Activated CD4-positive, alpha-beta T cell treated with anti-CD3 and anti-CD28 coated beads, Interleukin-2, amount 10 ng/mL, durations not matched to agents 24 days and 14 days (primary cell): ENCODE measurements at places on chromosomes 3 and 15. TPM values are rescaled to one million over a fixed set of nuclear protein-coding genes. Genes with fewer than 3 reads are reported as not detected.
A peak's percentile ranks its signal among the peaks of the same experiment; 100 is the strongest.

DNA sequence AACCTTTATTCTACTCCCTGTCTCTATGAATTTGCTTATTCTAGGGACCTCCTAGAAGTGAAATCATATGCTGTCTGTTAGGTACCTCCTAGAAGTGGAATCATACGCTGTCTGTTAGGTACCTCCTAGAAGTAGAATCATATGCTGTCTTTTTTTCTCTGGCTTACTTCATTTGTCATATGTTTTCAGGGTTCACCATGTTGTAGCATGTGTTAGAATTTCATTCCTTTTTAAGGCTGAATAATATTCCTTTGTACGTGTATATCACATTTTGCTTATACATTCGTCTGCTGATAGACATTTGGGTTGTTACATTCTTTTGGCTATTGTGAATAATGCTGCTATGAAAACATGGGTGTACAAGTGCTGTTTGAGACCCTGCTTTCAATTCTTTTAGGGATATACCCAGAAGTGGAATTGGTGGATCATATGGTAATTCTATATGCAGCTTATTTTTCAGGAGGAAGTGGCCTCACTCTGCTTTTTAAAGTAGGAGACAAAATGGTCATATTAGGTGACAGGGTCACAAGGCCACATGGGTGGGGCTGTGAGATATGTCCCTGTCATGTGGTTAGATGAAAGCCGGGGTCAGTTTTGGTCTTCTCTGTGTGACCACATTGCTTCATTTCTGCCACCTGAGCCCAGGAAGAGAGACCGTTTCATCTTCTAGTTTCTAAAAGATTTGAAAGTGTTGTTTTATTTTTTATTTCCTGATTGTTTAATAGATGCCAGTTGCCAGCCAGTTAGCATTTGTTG lies 76.7 kb downstream of the FLNB start:
- no peak for DNase-seq

- no peak for DNase-seq
Observed at GRCh38 chr15:90033448-90033847, 32.3 kb downstream of the ZNF710 start.

- DNase-seq, result no peak
Observed at GRCh38 chr3:64185436-64185835, 39.8 kb downstream of the PRICKLE2 start.

DNA sequence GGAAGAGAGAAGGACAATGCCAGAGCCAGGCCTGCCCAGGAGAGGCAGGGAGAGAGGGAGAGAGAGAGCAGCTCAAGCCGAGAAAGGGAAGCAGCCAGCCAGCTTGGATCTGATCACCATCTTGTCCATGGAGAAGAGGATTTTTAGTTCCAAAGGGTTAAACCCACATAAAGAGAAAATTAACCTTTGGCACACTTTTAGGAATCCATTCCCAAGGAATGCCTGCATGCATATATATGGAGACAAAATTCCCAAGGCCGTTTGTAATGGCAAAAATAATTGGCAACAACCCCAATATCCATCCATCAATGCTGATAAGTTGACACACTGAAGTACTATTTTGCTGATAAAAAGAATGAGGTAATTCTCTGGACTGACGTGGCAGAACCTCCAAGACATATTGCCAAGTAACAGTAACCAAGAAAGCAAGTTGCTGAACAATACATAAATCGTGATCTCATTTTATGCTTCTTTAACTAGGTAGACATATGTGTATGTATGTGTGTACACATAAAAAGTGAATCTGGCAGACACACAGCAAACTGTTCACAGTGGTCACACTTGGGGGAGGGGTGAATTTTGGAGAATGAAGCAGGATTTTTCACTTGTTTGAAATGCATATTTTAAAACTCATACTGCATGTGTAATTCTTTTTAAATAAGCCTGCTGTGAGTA lies 7.5 kb upstream of the STRA6 start:
- DNase-seq, result no peak

DNA sequence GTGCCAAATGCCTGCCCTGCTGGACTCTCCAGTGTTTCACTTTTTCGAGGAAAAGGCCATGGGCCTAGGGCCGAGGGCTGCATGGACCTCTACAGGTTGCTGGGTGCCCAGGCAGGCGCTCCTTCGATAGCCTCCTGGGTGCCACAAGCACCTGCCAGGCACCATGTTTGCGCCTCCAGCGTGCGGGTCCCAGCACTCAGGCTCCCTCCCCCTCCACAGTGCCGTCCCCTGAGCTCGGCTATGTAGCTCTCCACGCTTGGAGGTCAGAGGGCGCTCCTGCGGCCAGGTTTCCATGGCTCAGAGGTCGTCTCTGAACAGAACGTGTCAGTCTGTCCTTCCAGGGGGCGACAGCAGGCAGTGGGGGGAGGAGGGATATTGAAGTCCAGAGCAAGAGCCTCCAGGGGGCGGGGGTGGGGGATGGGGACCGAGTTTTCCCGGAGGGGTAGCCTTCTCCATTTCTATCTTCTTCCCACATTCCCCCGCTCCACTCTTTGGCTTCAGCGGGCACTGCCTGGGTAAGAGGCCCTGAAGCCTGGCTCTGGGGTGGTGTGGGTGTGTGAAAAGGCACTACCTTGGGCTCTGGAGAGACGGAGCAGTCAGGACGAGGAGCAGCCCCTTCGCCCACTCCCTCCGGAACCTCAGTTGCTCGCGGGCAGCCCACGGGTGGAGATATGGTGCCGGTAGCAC lies 3.6 kb downstream of the ONECUT1 start:
- no peak for DNase-seq

Gene RYR3
- total RNA-seq, result not detected in 2 replicates

GRCh38 chr15:68696414-68697363 lies 117.9 kb downstream of the CORO2B start:
- no peak for DNase-seq

Gene ZKSCAN7
- 0.79 and 0.90 TPM in 2 replicates for total RNA-seq

Gene MAP6D1
- total RNA-seq, result 1.4 and 2.1 TPM in 2 replicates

DNA sequence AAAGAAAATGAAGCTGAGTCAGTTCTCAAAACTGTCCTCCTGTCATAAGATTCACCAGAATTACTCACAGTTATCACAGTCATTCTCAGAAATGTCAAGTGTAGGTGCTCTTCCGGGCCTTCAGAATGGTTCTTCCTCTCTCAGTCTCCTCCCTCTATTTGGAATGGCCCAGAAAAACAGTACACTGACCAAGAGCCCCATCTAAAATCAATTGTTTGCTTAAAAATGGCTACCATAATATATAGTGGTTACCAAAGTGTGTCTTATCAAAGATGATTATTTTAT lies 99.8 kb downstream of the MECOM start:
- no peak for DNase-seq

Gene COL6A5
- not detected in 2 replicates for total RNA-seq

DNA sequence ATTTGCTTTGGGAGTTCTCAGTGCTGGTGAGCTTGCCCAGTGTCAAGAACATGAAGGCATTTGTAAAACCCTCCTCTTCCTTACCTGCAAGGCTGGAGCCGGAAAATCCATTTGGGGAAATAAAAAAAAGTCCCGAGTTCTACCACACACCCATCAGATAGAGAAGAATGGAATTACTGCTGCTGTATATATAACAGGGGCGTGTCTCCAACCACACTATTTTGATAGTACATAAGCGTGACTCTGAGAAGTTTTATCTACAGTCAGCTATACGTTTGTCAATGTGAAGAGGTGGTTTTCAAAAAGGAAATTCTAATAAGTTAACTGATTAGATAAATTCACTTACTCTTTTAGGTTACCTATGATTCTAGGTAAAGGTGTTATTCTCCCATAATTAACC lies 1.3 kb upstream of the CPA3 start:
- no peak for DNase-seq

Gene CPNE4
- total RNA-seq, result not detected in 2 replicates

DNA sequence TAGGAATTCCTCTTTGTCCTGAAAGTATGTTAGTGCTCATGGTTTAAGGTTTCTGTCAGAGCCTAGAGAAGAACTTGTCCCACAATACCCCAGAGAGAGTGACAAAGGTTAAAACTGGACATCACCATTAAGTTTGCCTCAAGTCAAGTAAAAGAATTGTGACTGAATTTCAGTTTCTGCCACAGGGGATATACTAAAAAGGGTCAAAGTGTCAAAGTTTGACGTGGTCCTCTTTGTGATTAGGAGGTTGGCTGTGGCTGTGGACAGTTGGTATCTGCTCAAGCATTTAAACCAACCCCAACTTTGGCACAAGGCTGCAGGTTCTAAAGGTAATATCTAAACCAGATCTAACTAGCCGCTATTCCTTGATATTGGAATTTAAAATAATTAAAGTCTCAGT lies 26.1 kb downstream of the FMN1 start:
- no peak for DNase-seq

DNA sequence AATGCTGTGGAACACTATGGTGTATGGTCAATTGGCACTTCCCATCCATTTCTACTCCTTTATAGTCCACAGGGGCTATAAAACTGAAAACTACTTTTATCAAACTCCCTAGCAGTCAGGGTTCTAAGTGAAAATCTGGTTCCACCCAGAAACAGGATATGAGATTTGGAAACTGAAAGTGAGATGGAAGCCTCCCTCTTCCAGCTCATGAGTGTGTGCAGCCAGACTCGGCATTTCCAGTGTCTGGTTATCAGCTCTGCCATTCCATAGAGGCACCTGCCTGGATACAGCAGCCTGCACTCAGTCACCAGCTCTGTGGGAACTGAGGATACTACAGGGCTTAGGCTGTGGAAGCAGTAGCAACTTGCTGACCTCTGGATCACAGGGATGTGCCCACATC lies 14.7 kb upstream of the PLA2G4F start:
- DNase-seq, result no peak

DNA sequence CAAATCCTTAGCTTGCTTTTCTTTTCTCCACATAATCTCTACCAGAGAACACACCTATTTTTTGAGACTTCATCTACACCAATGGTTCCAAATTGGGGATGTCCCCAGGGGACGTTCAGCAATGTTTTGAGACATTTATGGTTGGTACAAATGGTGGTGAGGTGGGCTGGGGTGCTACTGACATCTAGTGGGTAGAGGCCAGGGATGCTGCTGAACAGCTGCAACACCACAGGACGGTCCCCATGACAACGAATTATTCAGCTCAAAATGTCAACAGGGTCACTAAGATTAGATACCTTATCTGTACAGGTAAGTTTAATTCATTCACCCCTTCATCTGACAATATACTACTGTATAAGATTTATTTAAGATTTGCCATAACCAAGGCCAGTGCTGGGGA lies 14.4 kb downstream of the GK5 start:
- DNase-seq, result no peak

GRCh38 chr15:80060356-80061006 lies 1.0 kb downstream of the ZFAND6 start:
- DNase-seq, result peak; percentile 78

- DNase-seq, result no peak
Observed at GRCh38 chr3:188822411-188822810, 349.4 kb upstream of the TPRG1 start.

DNA sequence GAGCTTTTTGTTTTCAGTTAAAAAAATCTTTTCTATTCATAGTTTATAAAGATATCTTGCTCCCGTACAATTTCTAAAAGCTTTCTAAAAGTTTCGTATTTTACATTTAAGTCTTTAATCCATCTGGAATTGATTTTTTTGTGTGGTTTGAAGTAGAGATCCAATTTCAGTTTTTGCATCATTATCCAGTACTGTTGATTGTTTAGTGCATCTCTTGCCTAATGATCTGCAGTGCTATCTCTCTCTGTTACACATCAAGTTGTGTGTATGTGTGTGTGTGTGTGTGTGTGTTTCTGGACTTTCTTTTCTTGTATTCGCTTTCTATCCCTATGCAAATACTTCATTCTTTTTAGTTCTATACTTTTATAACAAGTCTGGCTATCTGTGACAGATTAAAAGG lies 605.8 kb upstream of the DPPA4 start:
- DNase-seq, result no peak

Gene MCCC1
- 25.4 and 27.5 TPM in 2 replicates for total RNA-seq

DNA sequence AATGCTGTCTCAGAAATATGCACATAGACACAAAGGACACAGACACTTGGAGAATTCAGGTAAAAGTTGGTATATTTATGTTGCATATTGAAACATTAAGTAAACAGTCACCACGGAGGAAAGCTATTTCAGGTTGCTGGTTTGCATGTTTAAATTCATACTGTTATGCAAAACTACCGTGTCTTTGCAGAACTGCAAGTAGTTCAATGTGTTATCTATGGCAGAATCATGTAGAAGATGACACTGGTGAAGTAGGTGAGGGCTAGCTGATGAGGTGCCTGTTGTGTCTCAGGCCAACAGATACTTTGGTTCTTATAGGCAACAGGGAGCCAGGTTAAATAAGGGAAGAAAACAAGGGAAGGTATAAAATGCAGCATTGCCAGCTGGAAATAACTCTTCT lies 511.3 kb downstream of the DIPK2A start:
- no peak for DNase-seq

GRCh38 chr3:61236556-61236955 lies 14.7 kb downstream of the FHIT start:
- DNase-seq, result no peak

DNA sequence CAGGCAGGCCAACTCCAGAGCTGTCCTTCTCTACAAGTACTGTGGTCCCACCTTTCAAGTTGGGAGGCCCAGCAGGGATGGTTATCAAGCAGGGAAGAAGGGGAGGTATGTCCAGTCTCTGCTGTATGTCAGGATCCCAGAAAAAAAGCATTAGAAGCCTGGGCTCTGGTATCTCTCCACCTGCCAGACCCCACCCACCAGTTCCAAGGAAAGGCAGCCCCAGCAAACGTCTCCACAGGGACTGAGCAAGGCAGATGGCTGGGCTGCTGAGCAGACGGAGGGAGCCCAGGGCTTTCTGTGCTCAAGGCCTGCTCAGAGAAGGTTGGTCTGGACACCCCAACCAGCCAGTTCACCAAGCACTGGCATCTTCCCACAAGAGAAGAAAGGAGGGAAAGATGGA lies 287.8 kb downstream of the XXYLT1 start:
- DNase-seq, result no peak

Gene PAQR5
- total RNA-seq, result not detected in 2 replicates

Gene P2RY13
- total RNA-seq, result not detected in 2 replicates

Gene CYP11A1
- total RNA-seq, result not detected in 2 replicates
